B cell (primary cell): ENCODE measurements at places on chromosomes 5 and 9. TPM values are rescaled to one million over a fixed set of nuclear protein-coding genes. Genes with fewer than 3 reads are reported as not detected.

Gene HK3
- total RNA-seq: 0.12 and 0.30 TPM in 2 replicates

Gene TERT
- total RNA-seq: 0.10 and 0.39 TPM in 2 replicates

Gene CRB2
- total RNA-seq: 2.4 and 2.5 TPM in 2 replicates

Gene ANKRD18A
- not detected in 2 replicates for total RNA-seq

- H3K4me1 ChIP-seq: no peaks in the 10 kb centered on the region
- no peaks in the 10 kb centered on the region for H3K36me3 ChIP-seq
- no peak overlapping the region for H3K4me3 ChIP-seq
- DNase-seq: no peak
These were observed 215.8 kb downstream of the EPB41L4A start for GRCh38 chr5:112203229-112203628.

- peaks cover 3% of the 10 kb centered on the region for H3K27me3 ChIP-seq
- no peak for DNase-seq
- H3K27ac ChIP-seq: no peak overlapping the region
- no peaks in the 10 kb centered on the region for H3K4me1 ChIP-seq
These were observed 92.1 kb upstream of the NR5A1 start for GRCh38 chr9:124599121-124599795.

Gene SLC1A3
- total RNA-seq: 0.37 TPM in 1 of 2 replicates, not detected in the other

GRCh38 chr5:6704361-6704851 is 8.8 kb upstream of the TENT4A start:
- H3K4me1 ChIP-seq: no peaks in the 10 kb centered on the region
- peaks cover 13% of the 10 kb centered on the region for H3K27me3 ChIP-seq
- no peak for DNase-seq
- H3K27ac ChIP-seq: no peak overlapping the region
- no peaks in the 10 kb centered on the region for H3K36me3 ChIP-seq
- H3K4me3 ChIP-seq: no peak overlapping the region

- no peak overlapping the region for H3K4me3 ChIP-seq
- no peak for DNase-seq
- no peak overlapping the region for H3K27ac ChIP-seq
These were observed 16.4 kb downstream of the ISL1 start for GRCh38 chr5:51399643-51400006.

DNA sequence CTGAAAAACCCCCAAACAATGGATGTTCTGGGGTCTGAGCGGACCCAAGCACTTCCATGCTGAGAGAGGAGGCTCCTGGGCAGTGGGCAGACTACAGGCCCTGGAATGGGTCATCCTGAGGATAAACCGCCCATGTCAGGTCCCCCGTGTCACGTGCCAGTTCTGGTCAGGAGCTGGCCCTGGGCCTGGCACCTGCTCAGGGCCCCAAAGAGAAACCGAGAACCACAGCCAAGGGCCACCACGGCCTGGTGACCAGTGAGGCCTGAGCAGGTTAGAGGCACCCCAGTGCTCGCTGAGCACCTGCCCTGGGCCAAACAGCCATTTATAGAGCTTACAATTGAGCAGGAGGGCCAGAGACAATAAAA is 15.8 kb downstream of the LMAN2 start:
- DNase-seq: no peak
- peaks cover 87% of the 10 kb centered on the region for H3K36me3 ChIP-seq
- no peaks in the 10 kb centered on the region for H3K27me3 ChIP-seq
- peaks cover 24% of the 10 kb centered on the region for H3K4me1 ChIP-seq
